ENCODE measurements at places on chromosomes 7 and 10. TPM values are rescaled to one million over a fixed set of nuclear protein-coding genes. Genes with fewer than 3 reads are reported as not detected.

The OPN1SW gene
- polyA plus RNA-seq: not detected

The SLC18A3 gene
- 0.47 TPM for polyA plus RNA-seq

The HOXA9 gene
- 0.09 TPM for polyA plus RNA-seq

The ARID5B gene
- 2.6 TPM for polyA plus RNA-seq

The STEAP4 gene
- 3.2 TPM for polyA plus RNA-seq

The ATOH7 gene
- polyA plus RNA-seq: 0.38 TPM

- no peaks in the 10 kb centered on the region for H3K36me3 ChIP-seq
- no peak for DNase-seq
- no peak overlapping the region for H3K4me3 ChIP-seq
- H3K27ac ChIP-seq: no peak overlapping the region
- H3K4me1 ChIP-seq: no peaks in the 10 kb centered on the region
These were observed 146.7 kb upstream of the MGMT start for GRCh38 chr10:129320340-129320739.

- no peaks in the 10 kb centered on the region for H3K36me3 ChIP-seq
- no peak overlapping the region for H3K4me3 ChIP-seq
- H3K27ac ChIP-seq: no peak overlapping the region
- DNase-seq: no peak
These were observed 29.3 kb downstream of the PRSS2 start for GRCh38 chr7:142800088-142800487.

- no peak overlapping the region for H3K4me3 ChIP-seq
- no peak overlapping the region for H3K27ac ChIP-seq
- H3K4me1 ChIP-seq: no peaks in the 10 kb centered on the region
- no peaks in the 10 kb centered on the region for H3K36me3 ChIP-seq
- DNase-seq: no peak
- H3K27me3 ChIP-seq: no peaks in the 10 kb centered on the region
These were observed 95.7 kb downstream of the BICC1 start for GRCh38 chr10:58608351-58608750.

- no peaks in the 10 kb centered on the region for H3K36me3 ChIP-seq
- no peaks in the 10 kb centered on the region for H3K27me3 ChIP-seq
- H3K4me3 ChIP-seq: no peak overlapping the region
- no peak overlapping the region for H3K27ac ChIP-seq
- no peaks in the 10 kb centered on the region for H3K4me1 ChIP-seq
These were observed 144.4 kb downstream of the DYNC1I1 start for GRCh38 chr7:95916573-95917297.

GRCh38 chr10:28946479-28946878, 269.2 kb downstream of the BAMBI start:
- H3K27me3 ChIP-seq: no peaks in the 10 kb centered on the region
- no peaks in the 10 kb centered on the region for H3K4me1 ChIP-seq
- DNase-seq: no peak
- H3K36me3 ChIP-seq: no peaks in the 10 kb centered on the region

DNA sequence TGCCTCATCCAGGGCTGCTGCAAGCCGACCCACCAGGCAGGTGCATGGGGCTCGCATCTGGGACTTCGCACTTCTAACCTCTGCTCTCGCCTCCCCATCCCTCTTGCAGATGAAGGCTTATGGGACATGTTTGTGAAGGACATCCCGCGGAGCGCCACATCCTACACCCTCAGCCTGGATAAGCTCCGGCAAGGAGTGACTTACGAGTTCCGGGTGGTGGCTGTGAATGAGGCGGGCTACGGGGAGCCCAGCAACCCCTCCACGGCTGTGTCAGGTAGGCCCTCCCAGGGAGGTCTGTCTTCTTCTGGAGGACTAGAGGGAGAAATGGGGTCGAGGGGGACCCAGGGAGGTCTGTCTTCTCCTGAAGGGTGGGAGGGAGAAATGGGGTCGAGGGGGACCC, 448.9 kb upstream of the FOXK1 start:
- no peak overlapping the region for H3K4me3 ChIP-seq
- no peak for DNase-seq
- no peaks in the 10 kb centered on the region for H3K4me1 ChIP-seq
- H3K27me3 ChIP-seq: no peaks in the 10 kb centered on the region
- H3K27ac ChIP-seq: no peak overlapping the region
- H3K36me3 ChIP-seq: no peaks in the 10 kb centered on the region

DNA sequence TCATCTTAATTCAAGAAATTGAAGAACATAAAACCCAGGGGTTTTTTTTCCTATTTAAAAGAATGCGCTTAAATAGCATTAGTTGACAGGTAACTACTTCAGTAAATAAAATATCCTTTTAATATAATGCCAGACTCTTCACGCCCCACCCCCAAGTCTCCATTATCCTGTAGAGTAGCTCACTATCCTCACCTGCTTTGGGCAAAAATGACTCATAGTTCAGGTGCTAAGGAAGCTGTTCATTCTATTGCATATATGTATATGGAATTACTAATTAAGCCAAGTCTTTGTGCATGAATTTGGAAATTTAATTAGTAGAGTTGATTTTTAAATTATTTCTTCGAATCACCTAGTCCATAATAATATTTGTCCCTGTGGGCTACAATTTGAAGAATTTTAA, 656.8 kb upstream of the ANKRD30A start:
- H3K36me3 ChIP-seq: no peaks in the 10 kb centered on the region
- no peak overlapping the region for H3K4me3 ChIP-seq
- H3K4me1 ChIP-seq: no peaks in the 10 kb centered on the region
- no peaks in the 10 kb centered on the region for H3K27me3 ChIP-seq
- no peak overlapping the region for H3K27ac ChIP-seq

DNA sequence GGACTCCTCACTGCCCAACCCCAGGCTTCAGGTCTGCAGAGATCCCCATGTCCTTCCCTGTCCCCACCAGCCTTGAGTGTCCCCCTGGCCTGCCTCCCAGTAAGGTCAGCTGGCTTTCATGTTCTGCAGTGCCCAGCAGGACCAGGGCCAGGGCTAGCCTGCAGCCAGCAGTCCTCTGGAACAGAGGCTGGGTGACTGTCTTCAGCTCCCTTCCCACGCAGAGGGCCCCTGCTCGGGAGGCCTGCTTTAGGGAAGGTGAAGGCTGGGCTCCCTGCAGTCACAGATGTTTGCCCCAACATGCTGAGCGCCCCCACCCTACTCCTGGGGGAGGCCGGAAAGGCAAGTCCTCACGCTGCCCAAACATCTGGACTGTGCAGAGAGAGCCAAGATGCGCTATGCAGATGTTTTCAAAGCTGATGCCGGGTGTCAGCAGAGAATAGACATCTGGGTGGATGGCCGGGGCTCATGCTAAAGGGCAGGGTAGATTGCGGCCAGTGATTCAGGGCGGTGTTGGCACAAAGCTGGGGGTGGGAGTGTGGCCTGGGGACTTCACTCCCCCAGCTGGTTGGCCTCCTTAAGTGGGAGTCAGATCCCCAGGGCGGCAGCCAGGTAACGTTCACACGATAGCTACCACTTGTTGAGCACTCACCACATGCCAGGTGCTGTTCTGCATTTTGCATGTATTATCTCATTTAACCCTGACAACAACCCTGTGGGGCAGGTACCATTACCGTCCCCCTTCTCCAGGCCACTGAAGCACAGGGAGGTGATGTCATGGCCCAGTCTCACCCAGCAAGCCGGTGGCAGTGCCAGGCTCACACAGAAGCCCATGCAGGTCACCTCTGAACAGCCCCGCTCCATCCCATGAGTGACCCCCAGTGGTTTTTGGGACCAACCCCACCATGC, 71.2 kb upstream of the COL13A1 start:
- no peaks in the 10 kb centered on the region for H3K4me1 ChIP-seq
- DNase-seq: no peak
- H3K4me3 ChIP-seq: no peak overlapping the region
- H3K27ac ChIP-seq: no peak overlapping the region
- H3K27me3 ChIP-seq: no peaks in the 10 kb centered on the region

GRCh38 chr7:67487316-67487715, 490.7 kb downstream of the TYW1 start:
- H3K4me3 ChIP-seq: no peak overlapping the region
- H3K27me3 ChIP-seq: no peaks in the 10 kb centered on the region
- no peak for DNase-seq
